OCI-M1 (cell line): ENCODE measurements at places on chromosomes 16 and 17.

DNA sequence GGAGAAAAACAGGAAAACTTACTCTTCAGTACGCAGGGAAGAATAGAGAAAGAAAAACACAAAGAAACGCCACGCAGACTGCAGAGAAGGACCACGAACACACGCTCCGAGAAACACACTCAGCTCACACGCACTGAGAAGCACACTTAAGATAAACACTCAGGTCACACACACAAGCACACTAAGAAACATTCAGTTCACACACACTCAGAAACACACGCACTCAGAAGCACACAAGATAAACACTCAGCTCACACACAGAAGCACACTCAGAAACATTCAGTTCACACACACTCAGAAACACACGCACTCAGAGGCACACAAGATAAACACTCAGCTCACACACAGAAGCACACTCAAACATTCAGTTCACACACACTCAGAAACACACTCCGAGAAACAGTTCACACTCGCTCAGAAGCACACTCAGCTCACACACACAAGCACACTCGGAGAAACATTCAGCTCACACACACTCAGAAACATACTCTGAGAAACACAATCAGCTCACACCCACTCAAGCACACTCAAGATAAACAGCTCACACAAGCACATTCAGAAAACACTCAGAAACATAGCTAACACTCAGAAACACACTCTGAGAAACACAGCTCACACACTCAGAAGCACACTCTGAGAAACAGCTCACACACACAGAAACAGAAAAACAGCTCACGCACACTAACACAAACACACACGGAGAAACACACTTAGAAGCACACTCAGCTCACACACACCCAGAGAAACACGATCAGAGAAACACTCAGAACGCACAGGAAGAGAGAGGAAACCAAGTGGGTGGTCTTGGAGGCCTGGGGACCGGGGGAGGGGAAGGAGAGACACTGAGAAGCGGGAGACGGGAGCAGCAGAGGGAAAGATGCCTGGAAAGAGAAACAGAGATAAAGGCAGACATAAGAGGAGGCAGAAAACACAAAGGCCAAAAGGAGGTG, 908 bp downstream of the TMEM98 start:
- no peak for DNase-seq

DNA sequence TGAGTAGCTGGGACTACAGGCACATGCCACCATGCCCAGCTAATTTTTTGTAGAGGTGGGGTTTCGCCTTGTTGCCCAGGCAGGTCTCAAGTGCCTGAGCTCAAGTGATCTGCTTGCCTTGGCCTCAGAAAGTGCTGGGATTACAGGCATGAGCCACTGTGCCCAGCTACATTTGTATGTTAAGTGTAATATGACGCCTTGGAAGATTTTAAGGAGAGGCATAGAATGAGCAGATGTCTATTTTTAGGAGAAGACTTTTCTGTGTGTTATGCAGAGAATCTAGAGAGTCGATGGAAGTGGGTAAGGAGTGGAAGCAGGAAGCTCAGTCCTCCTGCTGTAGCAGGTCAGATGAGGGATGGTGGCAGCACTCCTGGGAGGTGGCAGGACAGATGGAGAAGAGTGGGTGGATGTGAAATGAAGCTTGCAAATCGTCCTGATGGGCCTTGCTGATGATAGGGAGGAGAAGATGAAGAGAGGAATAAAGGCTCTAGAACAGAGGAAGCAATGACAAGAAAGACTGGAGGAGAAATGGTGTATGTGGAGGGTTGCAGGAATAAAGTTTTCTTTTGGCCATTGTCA, 125.3 kb downstream of the SHISA6 start:
- DNase-seq = no peak

GRCh38 chr16:87704754-87705353, 60.9 kb downstream of the KLHDC4 start:
- DNase-seq = no peak

- no peak for DNase-seq
Observed at GRCh38 chr17:82023447-82024241, 539 bp downstream of the LRRC45 start.

DNA sequence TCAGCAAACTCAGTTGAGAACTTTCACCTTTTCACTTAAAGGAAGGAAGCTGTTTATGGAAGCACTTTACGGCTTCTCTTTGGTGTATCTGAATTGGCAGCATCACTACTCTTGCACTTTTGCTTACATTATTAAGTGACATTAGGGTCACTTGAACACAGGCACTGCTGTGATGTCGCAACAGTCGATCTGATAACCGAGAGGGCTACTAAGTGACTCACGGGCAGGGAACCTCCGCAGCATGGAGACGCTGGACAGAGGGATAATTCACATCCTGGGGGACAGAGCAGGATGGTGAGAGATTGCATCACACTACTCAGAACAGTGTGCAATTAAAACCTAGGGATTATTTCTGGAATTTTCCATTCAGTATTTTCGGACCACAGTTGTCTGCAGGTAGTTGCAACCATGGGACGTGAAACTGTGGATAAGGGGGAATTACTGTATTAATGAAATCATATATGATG, 56.5 kb downstream of the DNAH2 start:
- no peak for DNase-seq

- DNase-seq = no peak
Observed at GRCh38 chr16:25799816-25800215, 108.1 kb downstream of the HS3ST4 start.

DNA sequence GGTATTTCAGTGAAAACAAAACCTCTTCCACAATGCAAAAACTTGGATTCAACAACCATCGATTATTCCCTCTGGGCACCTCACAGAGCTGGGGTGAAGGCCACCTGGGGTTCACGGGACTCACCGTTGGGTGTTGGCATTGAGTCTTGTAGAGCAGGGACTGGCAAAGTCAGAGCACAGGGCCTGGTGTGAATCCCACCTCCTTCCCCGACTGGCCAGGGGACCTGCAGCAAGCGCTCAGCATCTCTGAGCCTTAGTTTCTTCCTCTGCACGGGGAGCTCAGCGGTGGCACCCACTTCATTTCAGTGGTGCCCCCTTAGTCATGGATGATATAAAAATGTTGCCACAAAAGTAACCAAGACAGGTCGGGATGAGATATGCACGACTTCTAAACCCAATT, 100.4 kb downstream of the METRNL start:
- DNase-seq = no peak

GRCh38 chr17:45137561-45138305, 2.2 kb downstream of the ACBD4 start:
- no peak for DNase-seq
